Cardiac septum (tissue), 1 donor: ENCODE measurements at places on chromosomes 3 and 15.
A peak's percentile ranks its signal among the peaks of the same experiment; 100 is the strongest.

DNA sequence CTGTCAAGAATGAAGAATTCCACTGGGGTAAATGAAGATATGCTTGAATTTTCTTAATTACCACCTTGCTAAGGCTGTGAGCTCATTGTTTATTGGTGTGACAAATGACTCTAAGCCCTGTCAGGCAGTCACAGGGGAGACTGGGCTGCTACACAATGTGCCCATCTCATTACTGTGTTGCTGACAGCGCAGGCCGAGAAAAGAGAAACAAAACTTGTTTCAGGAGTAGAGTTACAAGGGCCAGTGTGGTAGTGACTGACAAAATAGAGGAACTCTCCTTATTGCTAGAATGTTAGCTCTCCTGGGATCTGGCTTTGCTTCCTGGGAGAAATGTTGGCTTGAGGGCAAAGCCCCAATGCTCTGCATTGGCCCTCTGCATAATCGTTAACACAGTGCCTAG, 130.4 kb upstream of the CRBN start:
- DNase-seq, result no peak

GRCh38 chr3:127652246-127652995, 20.3 kb upstream of the ABTB1 start:
- DNase-seq, result peak; percentile 76

- no peak for DNase-seq
Measured at GRCh38 chr3:71956069-71956340, 171.1 kb upstream of the PROK2 start.

DNA sequence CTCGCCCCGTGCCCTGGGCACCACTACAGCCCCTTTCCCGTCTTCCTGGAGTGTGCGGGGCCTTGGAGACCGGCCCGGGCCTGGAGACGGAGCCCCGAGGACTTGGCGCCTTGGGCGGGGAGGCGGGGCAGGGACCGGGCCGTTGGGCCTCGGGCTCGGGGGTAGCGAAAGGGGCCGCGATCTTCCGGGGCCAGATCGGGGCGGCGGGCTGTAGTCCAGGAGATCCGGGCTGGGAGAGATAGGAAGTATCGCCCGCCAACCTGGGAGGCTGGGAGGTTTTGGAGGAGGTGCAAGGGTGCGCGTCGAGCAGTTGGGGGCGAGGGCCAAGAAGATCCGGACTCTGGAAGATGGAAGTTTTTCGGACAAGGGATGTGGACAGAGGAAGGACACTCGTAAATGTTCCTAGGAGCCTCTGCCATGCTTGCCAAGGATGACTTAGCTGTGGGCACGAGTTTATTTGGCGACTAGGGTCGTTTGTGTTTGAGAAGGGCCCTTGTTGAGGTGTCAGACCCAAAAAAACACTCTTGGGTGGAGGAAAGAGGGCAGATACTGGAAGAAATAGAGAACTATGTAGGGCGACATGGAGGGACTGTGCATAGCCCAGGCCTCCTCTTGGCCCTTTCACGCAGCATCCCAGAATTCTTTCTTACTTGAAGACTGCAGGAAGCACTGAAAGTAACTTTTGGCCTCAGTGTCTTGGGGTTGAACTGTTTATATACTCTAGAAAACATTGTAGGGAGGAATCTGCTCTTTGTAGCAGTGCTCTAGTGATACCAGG, 712 bp downstream of the RTF1 start:
- peak; percentile 76 for DNase-seq

GRCh38 chr3:158748237-158748828, 16.1 kb upstream of the RARRES1 start:
- DNase-seq, result no peak

DNA sequence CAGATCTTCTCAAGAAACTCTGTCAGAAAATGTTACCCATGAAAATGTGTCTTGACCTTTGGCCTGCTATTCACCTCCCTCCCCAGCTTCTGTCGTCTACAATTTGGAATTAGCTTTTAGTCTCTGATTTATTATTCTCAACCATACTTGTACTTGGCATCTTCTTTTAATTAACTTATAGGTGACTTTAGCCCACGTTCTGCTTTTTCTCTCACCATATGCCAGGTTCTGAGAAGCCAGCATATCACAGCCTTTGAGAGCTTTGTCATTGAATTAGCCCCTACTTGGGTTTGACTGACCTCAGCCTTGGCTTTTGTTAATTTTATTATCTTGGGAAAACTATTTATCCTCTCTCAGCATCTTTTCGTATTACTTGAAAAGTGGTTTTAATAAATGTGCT, 355.9 kb downstream of the OXSM start:
- no peak for DNase-seq

DNA sequence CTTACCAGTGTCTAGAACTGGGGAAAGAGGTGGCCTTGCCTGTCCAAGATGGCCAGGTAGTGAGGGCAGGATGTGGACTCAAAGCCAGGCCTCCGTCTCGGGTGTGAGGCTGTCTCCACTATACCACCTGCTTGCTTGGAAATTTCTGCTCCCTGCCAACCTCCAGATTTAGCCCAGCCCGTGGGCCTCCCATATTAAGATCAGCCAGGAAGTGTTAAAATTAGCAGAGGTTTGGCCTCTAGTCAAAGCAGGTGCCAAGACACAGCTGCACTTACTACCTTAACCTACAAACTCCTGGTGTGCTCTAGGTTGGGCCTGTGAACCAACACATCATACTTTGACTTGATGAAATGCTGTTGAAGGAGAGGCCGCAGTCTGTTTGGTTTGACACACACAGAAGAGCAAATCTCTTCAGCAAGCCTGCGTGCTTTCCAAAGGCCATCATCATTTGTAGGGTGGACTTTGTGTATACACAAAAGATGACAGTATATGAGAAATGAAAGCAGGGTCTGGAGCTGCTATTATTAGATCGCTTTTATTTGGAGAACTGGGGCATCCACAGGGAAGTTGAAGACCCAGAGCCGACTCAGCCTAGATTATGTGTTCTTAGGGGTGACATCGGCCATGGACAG, 206.5 kb downstream of the XXYLT1 start:
- no peak for DNase-seq

DNA sequence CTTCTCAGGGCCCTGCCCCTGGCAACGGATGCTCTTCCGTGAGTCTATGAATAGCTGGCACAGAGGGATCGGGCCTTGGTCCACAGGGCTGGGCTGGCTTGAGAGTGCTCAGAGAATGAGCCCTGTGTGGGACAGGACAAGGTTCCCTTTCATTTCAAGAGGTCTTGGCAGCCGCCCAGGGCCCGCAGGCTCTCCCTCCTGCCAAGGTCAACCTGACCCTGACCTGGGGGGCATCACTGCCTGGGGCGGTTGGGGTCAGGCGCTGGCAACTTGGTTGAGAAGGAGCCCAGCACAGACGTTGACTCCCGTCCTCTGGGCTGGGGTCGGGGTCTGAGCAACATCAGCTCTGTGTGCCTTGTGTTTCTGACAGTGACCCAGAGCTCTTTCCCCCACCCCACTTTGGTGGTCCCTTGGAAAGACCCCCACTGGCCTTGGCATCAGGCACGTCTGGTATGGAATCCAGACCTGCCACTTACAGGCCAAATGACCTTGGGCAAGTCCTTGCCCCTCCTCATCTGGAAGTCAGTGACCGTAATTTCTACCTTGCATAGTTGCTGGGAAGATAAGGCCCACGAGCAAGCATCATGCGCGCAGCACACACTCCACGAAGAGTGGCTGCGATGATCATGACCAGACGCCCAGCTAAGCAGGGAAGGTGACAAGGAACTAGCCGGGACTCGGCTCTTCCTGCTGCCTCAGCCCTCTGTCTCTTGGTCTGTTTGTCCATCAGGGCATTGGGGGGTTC, 36.4 kb downstream of the EPHB3 start:
- DNase-seq, result no peak

GRCh38 chr3:45100981-45101407, 45.2 kb downstream of the CDCP1 start:
- no peak for DNase-seq

DNA sequence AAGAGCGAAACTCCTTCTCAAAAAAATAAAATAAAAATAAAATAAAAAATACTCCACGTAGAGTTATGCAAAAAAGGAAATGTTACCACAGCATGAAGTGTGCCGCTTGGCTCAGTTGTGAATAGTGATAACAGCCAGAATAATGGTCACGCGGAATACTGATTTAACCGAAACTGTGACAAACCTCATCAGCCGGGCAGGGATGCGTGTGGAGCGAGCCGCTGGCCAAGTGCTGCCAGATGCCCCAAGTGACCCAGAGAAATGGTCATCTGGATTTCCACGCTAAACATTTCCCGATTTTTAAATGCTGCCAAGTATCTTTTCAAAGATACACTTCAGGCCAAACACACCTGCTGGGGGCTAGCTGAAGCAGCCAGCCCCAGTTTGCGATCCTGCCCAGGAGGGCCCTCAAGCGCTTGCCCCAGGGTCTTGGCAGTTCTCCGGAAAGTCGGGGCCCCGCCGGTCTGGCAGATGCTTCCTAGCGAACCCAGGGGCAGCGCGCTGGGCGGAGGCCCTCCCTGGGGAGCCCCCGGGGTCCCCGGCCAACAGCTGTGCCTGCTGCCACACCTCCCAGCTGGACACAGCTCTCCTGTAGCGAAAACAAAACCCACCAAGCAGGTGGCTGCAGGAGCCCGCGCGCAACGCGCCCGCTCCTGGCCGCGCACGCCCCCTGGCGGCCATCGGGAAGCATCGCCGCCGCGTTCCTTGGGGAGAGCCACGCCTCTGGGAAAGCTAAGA, 35.1 kb downstream of the CMTM6 start:
- peak; percentile 91 for DNase-seq

GRCh38 chr3:54649551-54649950, 278.3 kb downstream of the LRTM1 start:
- DNase-seq, result no peak

GRCh38 chr15:28912422-28912821, 26.6 kb downstream of the APBA2 start:
- DNase-seq, result peak; percentile 41

DNA sequence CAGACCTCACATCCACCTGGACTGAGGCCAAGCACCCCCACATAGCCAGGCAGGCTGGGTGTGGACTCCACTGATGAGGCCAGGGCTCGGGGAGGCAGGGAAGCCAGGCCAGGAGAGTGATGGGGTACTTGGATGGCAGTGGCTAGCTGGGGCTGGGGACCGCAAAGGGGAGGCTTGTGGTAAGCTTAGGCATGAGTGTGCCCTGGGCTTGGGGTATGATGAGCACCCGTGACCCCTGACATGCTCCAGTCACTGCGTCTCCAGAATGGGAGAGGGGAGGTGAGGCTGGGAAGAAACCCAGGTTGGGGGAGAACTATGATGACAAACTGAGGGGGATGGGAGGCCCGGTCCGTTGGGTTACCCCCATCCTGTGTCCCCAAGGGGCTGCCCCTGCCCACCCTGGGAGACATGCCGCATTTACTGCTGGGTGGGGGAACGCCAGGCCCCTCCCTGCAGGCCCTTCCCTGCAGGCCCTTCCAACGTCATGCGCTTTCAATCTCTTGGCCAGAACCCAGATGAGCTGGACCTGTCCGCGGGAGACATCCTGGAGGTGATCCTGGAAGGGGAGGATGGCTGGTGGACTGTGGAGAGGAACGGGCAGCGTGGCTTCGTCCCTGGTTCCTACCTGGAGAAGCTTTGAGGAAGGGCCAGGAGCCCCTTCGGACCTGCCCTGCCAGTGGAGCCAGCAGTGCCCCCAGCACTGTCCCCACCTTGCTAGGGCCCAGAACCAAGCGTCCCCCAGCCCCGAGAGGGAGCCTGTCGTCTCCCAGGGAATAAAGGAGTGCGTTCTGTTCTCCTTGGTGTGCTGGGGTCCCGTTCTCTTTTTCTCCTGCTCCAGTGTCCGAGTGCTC, 34.1 kb downstream of the TSPAN3 start:
- DNase-seq, result peak; percentile 67

GRCh38 chr15:73654659-73655058, 21.5 kb upstream of the NPTN start:
- DNase-seq, result no peak

GRCh38 chr3:192187485-192188051, 539.8 kb downstream of the FGF12 start:
- no peak for DNase-seq

- DNase-seq, result no peak
Measured at GRCh38 chr15:85031086-85031943, 49.7 kb downstream of the PDE8A start.

- DNase-seq, result no peak
Measured at GRCh38 chr3:126288314-126288713, 68.9 kb downstream of the KLF15 start.

GRCh38 chr3:140052771-140053702, 118.1 kb downstream of the CLSTN2 start:
- no peak for DNase-seq

DNA sequence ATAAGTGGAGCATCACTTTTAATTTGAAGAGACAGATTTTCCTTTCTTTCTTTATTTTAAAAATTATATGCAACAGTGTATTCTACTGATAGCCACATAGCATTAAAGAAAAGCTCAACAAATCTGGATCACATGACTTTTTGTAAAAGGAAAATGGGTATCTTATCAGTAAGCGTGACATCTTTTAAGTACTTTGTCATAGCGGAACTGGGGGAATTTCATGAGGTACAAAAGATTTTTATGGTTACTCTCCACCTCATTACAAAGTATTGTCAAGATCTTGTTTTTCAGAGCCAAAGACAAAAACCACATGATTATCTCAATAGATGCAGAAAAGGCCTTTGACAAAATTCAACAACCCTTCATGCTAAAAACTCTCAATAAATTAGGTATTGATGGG, 219.6 kb upstream of the ZPLD1 start:
- DNase-seq, result no peak

DNA sequence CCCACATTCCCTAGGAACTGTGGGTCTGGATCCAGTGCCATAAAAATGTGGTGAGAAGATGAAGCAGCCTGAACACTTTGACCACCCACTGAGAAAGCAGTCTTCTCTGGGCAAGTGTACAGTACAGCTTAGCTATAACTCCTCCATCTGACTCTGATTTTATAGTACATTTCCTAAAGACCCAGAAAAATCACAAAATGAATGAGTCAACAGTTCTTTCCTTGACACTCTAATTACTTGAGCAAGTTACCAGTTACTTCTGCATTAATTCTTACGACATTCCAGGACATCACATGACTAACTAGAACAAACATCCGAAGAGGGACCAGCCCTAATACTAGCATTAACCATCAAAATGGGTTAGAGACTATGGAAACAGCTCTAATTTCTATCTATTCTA, 148.1 kb upstream of the PEX5L start:
- no peak for DNase-seq

DNA sequence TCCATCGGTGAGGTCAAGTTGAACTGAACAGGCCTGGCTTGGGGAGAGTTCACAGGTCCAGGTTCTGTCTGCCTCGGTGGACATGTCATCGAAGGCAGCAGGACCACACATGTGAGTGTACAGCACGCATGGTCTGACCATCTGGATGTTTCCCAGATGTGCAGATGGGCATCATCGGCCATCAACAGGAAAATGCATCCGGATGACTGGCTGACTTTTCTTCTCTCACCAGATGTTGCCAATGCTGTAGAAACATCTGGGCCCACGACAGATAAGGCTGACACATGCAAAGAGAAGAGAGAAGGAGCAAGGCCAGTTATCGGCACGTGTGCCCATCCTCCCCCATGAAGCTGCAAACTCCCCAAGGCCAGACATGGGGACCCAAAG, 45.1 kb downstream of the NOX5 start:
- DNase-seq, result no peak
